ENCODE measurements at places on chromosomes 1 and 21. TPM values are rescaled to one million over a fixed set of nuclear protein-coding genes. Genes with fewer than 3 reads are reported as not detected.

The LMO4 gene
- 35.0 TPM for total RNA-seq

The ALX3 gene
- total RNA-seq, result not detected

The RAB3B gene
- total RNA-seq, result 3.4 TPM

The ORC1 gene
- total RNA-seq, result 0.83 TPM

The ATP6V1G3 gene
- not detected for total RNA-seq

The ISG20L2 gene
- 35.9 TPM for total RNA-seq

The MACF1 gene
- 440 TPM for total RNA-seq

The SEMA4A gene
- 10.6 TPM for total RNA-seq

The CFAP141 gene
- not detected for total RNA-seq

The F11R gene
- total RNA-seq, result 202 TPM

The HUNK gene
- total RNA-seq, result 0.17 TPM

The ELAPOR1 gene
- total RNA-seq, result 1.0 TPM

The NPPB gene
- total RNA-seq, result not detected

The IL24 gene
- total RNA-seq, result not detected

The NENF gene
- 64.1 TPM for total RNA-seq

The PTPN7 gene
- total RNA-seq, result not detected

The COL6A1 gene
- total RNA-seq, result 7.1 TPM

The BCAN gene
- not detected for total RNA-seq

The SIK1 gene
- 74.2 TPM for total RNA-seq

The WDR64 gene
- not detected for total RNA-seq

The LORICRIN gene
- not detected for total RNA-seq

The PSMB4 gene
- total RNA-seq, result 239 TPM

The METTL18 gene
- total RNA-seq, result 4.6 TPM

The ACTA1 gene
- 10.8 TPM for total RNA-seq

The IL12RB2 gene
- 0.56 TPM for total RNA-seq

The PSMA5 gene
- 104 TPM for total RNA-seq

The AUNIP gene
- 5.1 TPM for total RNA-seq

The INSRR gene
- not detected for total RNA-seq

The MIXL1 gene
- total RNA-seq, result not detected

The FALEC gene
- total RNA-seq, result not detected

The LIN28A gene
- total RNA-seq, result not detected

The DNASE2B gene
- total RNA-seq, result not detected

The PADI2 gene
- 1.3 TPM for total RNA-seq

The DMRTA2 gene
- total RNA-seq, result under 0.01 TPM

The C1orf116 gene
- total RNA-seq, result 129 TPM

The FAM72D gene
- 0.33 TPM for total RNA-seq

The MSH4 gene
- total RNA-seq, result 0.75 TPM

The FYB2 gene
- not detected for total RNA-seq

The PPM1J gene
- total RNA-seq, result 10.7 TPM

The CD1D gene
- 1.3 TPM for total RNA-seq

The SHISAL2A gene
- not detected for total RNA-seq

The OVAAL gene
- total RNA-seq, result not detected

The SLC25A33 gene
- 2.2 TPM for total RNA-seq

The PLD5 gene
- total RNA-seq, result 25.1 TPM

The DYNLT5 gene
- total RNA-seq, result not detected

The RNASEL gene
- total RNA-seq, result 3.5 TPM

The PDE9A gene
- total RNA-seq, result 1.4 TPM

The SAMD11 gene
- total RNA-seq, result not detected

The TMPRSS15 gene
- total RNA-seq, result not detected

The DIO1 gene
- not detected for total RNA-seq

The RAVER2 gene
- total RNA-seq, result 5.7 TPM

The IGSF3 gene
- total RNA-seq, result 32.2 TPM

The SAMSN1 gene
- total RNA-seq, result not detected

The MAST2 gene
- total RNA-seq, result 40.3 TPM

The OR2M3 gene
- total RNA-seq, result not detected

The NUDT4B gene
- not detected for total RNA-seq

The SLC30A10 gene
- total RNA-seq, result not detected

The DCDC2B gene
- total RNA-seq, result not detected
